ENCODE measurements at places on chromosomes 4 and X. TPM values are rescaled to one million over a fixed set of nuclear protein-coding genes. Genes with fewer than 3 reads are reported as not detected.

DNA sequence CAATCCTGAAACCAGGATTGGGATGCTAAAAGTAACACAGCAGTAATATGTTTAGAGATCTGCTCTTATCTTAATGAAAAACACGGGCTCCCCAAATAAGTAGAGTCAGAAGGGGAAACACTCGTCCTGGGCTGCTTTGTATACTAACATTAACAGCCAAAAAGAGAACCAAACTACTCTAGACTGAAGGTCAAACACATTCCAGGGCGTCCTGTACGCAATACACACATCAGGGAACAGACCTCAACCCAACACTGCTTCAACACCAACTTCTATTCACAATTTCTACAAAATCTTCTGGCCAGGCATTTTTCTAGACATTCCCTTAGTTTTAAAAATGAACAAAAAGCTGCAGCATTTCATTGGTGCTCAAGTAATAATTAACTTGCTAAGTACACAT, 21.4 kb downstream of the FAT1 start:
- DNase-seq: no peak

Gene YIPF7
- not detected for total RNA-seq

DNA sequence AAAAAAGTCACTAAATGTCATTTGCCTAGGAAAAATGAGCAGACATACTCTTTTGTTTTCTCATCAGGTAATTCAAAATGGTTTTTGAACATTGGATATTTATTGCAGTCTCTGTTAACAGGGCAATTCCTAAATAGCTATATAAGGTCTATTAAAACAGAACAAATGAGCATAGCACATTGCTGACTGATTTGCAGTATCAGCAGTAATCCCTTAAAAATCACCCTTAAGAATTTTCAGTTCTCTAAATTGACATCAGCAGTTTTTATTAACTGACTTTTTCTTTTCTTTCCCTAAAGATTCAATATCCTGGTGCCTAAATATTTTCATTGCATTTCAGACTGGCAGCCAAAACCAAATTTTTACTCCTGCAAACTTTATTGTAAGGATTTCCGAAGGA, 270.2 kb downstream of the FSTL5 start:
- DNase-seq: no peak

Gene LONRF3
- 5.5 TPM for total RNA-seq

GRCh38 chr4:153138736-153139135, 65.5 kb upstream of the TRIM2 start:
- no peak for DNase-seq

GRCh38 chr4:180060159-180060889, 2182.9 kb upstream of the TENM3 start:
- DNase-seq: no peak
